NCI-H2081 (cell line): ENCODE measurements at places on chromosomes 7 and 10.

GRCh38 chr10:115157357-115157756, 64.2 kb downstream of the ATRNL1 start:
- DNase-seq = no peak

- DNase-seq = no peak
Measured at GRCh38 chr7:106124186-106124585, 12.1 kb upstream of the SYPL1 start.

GRCh38 chr7:93646538-93646937, 72.0 kb upstream of the CALCR start:
- DNase-seq = no peak

DNA sequence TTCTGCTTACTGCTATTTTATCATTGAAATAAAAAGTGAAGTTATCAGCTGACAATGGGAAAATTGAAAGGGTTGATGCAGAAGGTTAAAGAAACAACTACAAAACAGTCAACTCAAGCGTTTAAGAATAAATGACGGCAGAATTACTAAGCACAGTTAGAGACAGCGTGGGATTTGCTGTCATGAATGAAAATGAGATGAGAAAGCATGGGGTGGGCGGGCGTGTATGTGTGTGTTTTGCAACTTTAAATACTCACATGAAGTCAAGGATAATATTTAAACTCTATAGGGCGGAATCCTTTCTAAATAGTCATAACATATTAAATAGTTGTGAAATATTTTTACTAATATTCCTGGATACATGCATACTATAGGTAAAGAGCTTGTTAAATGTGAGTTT, 450.8 kb downstream of the ETV1 start:
- DNase-seq = no peak

DNA sequence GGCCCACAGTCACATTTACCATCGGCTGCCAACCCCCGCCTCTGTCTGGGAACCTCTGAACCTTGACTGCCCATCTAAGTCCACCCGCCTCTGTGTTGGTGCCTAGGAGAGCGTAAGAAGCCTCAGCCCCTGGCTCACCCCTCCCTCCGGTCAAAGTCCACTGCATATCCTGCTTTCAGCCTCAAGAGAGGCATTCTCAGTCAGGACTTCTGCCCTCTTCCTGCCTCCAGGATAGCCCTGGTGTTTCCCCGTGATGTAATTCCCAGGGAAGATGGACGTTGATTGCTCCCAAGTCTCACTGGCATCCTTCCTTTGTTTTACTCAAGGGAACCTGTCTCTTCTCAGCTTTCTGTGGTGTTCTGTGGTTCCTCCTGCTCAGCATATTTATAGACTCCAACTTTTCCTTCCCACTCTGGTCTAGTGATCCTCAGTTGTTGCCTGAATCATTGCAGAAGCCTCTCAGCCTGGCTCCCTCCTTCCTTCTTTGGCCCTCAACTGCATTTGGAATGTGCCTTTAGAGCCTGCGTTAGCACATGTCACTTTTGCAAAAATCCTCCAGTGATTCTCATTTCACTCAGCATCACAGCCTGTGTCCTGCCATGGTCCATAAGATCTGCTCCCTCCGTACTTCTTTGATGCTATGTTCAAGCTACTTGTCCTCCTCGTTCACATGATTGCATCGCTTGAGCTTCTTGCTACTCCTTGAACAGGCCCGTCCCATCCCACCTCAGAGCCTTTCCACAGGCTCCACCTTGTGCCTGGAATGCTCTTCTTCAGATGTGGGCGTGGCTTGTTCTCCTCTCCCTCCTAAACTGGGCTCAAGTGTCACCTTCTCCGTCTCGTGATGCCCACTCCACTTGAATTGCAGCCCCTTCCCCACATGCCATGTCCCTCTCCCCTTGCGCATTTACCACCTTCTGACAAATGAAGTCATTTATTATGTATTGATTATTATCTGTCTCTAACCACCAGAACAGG, 124.2 kb downstream of the PLPP4 start:
- DNase-seq = no peak

GRCh38 chr7:139041378-139042085, 5.7 kb upstream of the ZC3HAV1L start:
- DNase-seq = no peak
